ENCODE measurements at places on chromosomes 6 and 20.

GRCh38 chr6:163958646-163959045 is 544.1 kb downstream of the QKI start:
- no peak for DNase-seq

GRCh38 chr6:144990784-144991183 is 705.6 kb downstream of the UTRN start:
- DNase-seq: no peak

- no peak for DNase-seq
Observed at GRCh38 chr20:32063695-32064094, 11.7 kb downstream of the HCK start.

GRCh38 chr6:71396410-71396801 is 107.8 kb downstream of the OGFRL1 start:
- DNase-seq: no peak

- no peak for DNase-seq
Observed at GRCh38 chr6:149935246-149935645, 6.6 kb upstream of the ULBP2 start.

GRCh38 chr20:31945785-31946184 is 6.1 kb downstream of the PDRG1 start:
- DNase-seq: no peak

DNA sequence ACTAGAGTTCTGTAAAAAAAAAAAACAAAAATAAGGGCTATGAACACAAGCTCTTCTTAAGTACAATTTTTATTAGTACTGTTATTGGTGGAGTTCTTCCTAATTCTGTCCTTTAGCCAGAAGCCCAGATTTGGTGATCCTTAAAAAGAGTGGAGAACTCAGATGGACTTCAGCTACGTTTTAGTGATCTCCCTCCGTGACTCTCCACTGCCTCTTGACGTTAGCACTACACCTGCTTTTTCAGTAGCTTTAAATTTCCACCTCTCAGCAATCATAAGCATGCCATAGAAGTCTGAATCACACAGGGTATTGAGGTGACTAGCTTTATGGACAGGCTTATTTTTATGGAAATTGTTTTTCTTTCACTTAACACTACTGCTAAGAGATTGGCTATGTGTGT is 17.7 kb downstream of the DHX35 start:
- DNase-seq: no peak

DNA sequence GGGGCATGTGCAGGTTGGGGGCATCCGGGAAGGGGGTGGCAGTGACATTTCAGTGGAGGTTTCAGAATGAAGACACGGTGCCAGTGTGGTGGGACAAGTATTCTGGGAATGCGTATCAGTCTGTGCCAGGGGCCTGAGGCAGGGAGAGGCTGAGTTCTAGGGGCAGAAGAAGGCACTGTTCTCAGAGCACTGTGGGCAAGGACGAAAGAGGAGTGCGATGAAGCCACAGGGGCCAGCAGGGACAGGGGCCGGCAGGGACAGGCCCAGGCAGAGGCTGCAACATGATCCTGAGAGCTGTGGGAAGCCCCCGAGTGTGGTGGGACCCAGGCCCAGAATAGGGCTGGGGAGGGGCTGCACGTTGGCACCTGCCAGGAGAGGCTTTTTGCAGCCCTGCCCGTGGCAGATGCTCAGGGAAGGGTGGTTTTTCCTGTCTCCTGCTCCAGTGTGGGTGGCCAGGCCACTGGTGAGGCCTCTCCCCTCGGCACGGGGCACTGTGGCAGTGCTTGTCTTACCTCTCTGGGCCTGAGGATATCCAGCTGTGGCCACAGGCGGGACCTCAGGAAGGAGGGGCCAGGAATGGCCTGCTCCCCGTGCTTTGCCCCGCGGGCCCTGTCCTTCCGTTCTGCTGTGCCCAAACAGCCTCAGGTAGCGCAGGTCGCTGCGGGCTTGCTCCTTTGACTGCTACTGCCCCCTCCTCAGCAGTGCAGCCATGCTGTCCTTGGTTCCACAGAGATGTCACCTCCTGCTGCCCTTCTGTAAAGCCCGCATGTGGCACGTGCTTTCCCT is 10.0 kb downstream of the ENTPD6 start:
- DNase-seq: no peak

DNA sequence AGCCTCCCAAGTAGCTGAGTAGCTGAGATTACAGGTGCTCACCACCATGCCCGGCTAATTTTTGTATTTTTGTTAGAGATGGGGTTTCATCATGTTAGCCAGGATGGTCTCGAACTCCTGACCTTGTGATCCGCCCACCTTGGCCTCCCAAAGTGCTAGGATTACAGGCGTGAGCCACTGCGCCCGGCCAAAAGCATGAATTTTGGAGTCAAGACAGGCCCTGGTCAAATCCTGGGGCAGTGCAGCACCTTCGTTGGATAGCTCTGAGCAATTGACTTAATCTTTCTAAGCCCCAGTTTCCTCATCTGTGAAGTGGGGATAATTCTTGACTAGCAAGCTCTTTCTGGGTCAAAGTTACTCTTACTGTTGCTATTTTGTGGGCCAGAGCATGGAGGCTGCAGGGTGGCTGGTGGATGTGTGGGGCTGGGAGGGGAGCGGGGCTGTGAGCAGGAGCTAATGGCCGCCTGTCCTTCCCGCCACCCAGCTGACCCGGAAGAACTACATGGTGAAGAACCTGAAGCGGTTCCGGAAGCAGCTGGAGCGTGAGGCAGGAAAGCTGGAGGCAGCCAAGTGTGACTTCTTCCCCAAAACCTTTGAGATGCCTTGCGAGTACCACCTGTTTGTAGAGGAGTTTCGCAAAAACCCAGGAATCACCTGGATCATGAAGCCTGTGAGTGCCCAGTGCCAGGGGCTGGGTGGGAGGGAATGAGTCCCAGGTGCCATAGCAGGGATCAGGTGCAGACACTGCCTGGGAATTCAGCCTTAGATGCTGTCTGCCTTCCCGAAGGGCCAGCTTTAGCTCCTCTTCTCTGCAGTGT is 39.0 kb downstream of the TTLL9 start:
- DNase-seq: no peak

All from bone marrow (tissue), 2 donors.